ENCODE measurements at places on chromosomes 2 and 18.

- DNase-seq: no peak
Observed at GRCh38 chr2:111624411-111625156, 259.4 kb downstream of the ANAPC1 start.

DNA sequence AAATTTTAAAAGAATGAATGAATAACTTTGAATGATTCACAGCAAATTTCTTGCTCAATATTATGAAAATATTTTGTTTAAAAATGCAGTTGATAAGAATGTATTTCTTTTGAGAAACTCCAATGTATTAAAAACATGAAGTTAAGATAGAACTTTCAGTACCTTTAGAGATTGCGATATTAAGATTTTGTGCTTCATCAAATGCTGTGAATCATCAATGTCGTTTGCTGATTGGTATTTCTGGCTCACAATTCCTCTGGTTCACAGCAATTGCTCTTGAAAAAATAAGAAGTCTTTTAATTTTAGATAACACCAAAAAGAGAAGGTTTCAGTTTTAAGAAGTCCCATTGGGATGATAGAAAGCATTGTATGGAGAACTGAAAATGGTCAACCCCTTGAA, 228.7 kb downstream of the IKZF2 start:
- DNase-seq: no peak

GRCh38 chr2:12763486-12763885, 46.8 kb downstream of the TRIB2 start:
- DNase-seq: no peak

DNA sequence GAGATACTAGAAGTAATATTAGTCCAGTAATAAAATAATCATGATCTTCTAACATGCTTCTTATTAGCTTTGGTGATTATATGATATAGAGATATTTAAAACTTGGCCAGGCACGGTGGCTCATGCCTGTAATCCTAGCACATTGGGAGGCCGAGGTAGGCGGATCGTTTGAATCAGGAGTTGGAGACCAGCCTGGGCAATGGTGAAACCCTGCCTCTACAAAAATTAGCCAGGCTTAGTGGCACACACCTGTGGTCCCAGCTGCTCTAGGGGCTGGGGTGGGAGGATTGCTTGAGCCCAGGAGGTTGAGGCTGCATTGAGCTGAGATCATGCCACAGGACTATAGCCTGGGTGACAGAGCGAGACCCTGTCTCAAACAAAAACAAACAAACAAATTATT, 87.0 kb downstream of the WDR7 start:
- no peak for DNase-seq

GRCh38 chr2:146777181-146777580, 1067.6 kb upstream of the ACVR2A start:
- DNase-seq: peak; percentile 47

DNA sequence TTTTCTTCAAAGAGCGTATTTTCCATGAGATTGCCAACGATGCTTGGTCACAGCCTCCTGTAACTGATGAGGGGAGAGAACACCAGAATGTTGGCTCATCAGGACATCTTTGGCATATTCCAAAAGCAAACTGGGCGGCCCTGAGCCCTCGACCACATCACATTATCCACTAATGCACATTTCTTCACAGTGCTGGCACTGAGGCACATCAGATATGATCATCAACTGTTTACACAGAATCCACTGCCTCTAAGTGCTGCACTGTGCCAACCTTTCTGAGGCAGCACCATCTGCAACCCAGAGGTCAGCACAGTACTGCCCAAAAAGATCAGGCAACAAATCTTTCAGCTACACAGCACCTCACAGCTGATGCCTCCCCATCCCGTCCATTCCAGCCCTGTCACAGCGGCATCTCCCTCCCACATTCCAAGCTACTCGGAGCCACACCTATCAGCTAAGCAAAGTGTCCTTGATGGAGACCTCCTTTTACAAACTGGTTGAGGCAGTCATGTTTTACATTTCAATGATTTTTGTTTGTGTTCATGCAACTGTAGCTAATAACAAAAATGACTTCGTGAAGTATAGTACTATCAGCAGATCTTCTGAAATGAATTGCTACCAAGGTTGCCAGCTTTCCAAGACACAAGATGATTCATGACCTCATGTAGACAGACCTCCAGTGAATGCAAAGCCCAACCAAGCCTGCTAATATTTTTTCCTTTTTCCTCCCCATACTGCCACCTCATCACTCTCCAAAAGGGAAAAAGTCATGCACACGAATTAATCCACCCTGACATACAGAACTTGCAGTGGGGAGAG, 32.3 kb downstream of the MYO5B start:
- no peak for DNase-seq

DNA sequence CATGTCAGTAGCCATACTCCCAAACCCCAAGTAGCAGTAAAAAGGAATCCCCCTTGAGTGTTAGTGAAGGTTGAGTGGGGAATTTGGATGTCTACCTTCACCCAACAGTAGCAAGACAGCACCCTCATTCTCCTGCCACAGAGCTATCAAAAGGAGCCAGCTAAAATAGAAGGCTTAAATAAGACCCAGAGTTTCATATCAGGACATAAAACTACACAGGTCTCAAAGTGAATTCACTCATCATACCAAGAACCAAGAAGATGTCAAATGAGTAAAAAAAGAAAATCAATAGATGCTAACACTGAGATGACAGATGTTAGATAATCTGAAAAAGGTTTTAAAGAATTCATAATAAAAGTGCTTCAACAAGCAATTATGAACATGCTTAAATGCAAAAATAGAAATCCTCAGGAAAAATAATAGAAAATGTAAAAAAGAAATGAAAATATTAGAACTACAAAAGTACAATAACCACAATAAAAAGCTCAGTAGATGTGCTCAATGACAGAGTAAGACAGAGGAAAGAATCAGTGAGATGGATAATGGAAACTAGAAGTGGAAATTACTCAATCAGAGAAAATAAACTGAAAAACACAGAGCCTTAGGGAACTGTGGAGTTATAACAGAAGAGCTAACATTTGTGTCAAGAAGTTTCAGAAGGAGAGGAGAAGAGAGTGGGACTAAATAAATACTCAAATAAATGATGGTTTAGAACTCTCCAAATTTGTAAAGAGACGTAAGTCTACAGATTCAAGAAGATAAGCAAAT, 90.5 kb downstream of the EDAR start:
- DNase-seq: no peak

DNA sequence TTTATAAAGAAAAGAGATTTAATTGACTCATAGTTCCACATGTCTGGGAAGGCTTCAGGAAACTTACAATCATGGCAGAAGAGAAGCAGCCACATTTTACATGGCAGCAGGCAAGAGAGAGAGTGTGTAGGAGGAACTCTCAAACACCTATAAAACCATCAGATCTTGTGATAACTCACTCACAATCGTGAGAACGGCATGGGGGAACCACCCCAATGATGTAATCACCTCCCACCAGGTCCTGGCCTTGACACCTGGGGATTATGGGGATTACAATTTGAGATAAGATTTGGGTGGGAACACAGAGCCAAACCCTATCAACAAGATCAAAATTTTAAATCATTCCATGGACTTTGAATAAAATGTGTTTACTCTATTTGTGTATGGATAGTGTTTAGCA, 575.6 kb downstream of the ADCYAP1 start:
- DNase-seq: no peak

DNA sequence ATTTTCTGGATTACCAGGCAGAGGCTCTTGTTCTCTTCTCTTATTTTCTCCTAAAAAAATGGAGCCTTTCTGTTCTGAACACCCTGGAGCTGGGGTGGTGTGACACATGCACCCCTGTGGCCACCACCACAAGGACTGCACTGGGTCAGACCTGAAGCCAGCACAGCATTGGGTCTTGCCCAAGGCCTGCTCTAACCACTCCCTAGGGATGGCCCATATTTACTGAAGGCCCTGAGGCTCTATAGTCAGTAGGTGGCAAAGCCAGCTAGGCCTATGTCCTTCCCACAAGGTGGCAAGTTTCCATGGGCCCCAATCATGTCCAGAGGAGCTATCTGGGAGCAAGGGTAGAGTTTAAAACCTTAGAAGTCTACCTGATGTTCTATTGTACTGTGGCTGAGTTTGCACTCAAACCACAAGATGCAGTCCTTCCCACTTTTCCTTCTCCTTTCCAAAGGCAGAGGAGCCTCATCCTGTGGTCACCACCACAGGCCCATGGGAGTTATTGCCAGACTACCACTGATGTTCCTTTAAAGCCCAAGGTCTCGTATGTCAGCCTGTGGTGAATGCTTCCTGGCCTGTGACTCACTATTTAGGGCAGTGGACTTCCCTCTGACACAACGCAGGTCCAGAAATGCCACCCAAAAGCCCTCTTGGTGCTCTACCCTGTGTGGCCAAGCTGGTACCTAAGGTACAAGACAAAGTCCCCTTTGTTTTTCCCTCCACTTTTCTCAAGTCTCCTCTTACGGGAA, 15.0 kb upstream of the FMNL2 start:
- DNase-seq: no peak
